ENCODE measurements at places on chromosomes 2 and 18. TPM values are rescaled to one million over a fixed set of nuclear protein-coding genes. Genes with fewer than 3 reads are reported as not detected.

GKN2 gene
- 1.5 TPM for total RNA-seq

C1QL2 gene
- 0.86 TPM for total RNA-seq

RAB3GAP1 gene
- 24.3 TPM for total RNA-seq

BOK gene
- 27.5 TPM for total RNA-seq

PFN4 gene
- 1.8 TPM for total RNA-seq

RAB27B gene
- total RNA-seq, result 11.2 TPM

COLEC12 gene
- total RNA-seq, result 0.03 TPM

AGXT gene
- not detected for total RNA-seq

LDAH gene
- 19.9 TPM for total RNA-seq

MEP1B gene
- total RNA-seq, result 0.05 TPM

Measured in A549 treated with dexamethasone at 1 μM for 4 hours (cell line).